ENCODE measurements at places on chromosomes 3 and 15.

GRCh38 chr15:68366314-68366713, 65.6 kb downstream of the ITGA11 start:
- peak; percentile 24 for DNase-seq

DNA sequence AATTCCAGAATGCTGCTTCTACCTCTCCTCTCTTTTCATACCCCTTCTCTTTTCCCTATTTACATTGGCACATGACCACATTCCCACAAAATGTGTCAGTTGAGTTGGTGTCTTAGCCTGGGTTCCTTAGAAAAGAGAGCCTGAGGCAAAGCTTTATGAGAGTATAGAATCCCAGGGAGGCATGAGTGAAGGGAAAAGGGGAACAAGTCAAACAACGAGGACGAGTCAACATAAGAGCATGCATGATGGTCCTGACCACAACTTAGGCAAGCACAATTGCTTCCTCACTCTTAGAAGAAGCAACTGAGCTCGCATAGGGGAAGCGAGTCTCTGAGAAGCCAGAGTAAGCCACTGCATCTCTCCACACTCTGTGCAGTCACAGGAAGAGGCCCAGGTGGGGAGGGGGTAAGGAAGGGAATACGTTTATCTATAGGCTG, 15.4 kb upstream of the ZNF774 start:
- DNase-seq, result no peak

DNA sequence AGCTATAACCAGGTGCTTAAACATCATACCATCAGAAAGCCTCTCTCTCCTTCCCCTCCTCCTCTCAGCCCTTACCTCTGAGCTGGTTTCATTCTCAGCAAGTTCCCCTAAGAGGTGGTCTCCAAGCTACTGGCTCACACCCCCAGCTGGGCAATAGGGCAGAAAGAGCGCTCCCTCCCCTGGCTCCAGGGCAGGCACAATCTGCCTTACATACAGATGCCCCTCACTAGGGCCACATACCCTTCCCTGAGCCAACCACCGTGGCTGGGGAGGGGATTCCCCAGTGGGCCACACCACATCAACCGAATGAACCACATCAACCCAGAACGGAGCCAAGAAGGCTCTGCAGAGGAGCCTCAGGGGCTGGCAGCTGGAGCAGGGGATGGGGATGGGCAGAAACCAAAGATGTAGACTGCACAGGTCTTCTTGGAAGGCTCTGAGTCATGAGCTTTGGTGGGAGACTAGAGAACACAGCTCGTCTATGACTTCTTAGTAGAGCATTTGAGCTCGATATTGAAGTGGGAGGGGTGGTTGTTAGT, 4.6 kb upstream of the FBLN2 start:
- DNase-seq, result no peak

DNA sequence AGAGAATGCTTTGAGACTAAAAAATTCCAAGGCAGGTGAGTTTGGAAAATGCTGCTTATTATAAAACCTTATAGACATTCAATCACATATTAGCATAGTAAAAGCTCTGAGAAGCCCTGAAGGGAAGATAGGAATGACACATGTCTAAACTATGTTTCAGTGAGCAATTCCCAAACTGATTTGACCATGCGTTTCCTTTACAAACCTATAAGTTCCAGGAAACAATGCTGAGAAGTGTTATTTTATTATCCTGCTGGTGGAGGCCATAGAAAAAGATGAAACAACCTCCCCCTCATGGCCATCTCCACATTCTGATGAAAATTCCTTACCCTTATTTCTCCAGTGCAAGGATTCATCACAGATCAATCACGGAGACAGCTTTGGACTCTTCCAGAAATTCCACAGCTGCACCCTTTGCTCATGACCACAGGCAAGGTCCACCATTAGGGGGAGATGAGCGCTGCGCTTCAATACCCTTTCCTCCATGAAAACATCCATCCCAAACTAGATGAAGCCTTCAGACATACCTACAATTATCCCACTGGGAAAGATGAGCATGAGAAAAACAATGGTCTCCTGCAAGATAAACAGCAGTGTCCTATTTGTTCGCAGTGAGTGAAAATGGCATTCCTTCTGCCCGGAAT, 372.1 kb downstream of the MAGI1 start:
- peak; percentile 1 for DNase-seq

DNA sequence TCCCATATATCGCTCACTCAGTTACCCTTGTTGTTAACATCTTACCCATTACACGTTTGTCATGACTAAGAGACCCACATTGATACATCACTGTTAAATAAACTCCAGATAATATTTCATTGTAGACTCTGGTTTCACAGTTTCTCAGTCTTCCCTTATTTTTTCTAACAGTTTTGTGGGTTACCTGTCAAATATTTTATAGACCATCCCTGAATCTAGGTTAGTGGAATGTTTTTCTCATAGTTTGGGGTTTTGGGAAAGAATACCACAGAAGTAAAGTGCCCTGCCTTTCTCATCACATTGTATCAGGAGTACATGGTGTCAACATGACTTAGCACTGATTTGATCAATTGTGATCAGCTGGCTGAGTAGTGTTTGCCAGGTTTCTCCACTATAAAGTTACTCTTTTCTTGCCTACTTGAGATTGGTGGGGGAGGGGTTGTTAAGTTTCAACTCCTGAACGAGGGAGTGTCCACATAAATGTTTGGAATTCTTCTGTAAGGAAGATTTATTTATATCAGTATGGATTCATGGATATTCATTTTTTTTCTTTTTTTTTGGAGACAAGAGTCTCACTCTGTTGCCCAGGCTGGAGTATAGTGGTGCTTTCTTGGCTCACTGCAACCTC, 25.9 kb downstream of the RNF111 start:
- no peak for DNase-seq

- peak; percentile 94 for DNase-seq
Observed at GRCh38 chr3:138915503-138916498, 31.1 kb downstream of the FOXL2 start.

DNA sequence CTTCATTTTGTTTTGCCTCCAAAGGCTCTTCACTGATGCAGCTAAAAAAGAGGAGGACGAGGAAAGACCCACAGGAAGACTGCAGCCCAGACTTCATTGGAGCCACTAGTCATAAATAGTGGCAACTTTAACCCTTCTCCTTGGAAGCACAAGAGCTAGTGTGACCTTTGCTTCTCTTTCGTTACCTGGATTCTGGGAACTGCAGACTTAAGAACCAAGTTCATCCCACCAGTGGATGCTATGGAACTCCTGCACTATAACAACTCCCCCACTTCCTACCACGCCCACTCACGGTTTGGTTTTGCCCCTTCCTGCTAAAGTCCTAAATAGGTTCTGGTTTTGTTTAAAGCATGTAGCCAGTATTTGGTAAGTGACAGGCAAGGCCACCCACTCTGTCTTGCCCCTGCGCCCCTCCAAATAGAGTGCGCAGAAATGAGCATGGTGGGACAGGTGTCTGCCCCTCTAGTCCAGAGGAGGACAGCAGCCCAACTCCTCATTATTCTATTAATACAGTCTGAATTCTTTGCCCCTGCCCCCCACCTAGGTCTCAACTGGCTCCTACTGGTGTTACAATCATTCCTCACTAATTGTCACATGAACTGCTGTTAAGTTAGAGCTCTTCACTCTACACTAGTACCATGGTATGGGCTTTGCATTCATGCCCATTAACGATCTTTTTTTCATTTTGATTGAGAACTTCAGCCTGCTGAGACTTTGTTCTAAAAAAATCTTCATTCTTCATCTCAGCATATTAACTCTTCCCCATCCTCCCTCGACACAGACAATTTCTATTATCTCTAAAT, 504.6 kb downstream of the FOXP1 start:
- no peak for DNase-seq

- no peak for DNase-seq
Observed at GRCh38 chr3:143472731-143473523, 353.4 kb downstream of the CHST2 start.

DNA sequence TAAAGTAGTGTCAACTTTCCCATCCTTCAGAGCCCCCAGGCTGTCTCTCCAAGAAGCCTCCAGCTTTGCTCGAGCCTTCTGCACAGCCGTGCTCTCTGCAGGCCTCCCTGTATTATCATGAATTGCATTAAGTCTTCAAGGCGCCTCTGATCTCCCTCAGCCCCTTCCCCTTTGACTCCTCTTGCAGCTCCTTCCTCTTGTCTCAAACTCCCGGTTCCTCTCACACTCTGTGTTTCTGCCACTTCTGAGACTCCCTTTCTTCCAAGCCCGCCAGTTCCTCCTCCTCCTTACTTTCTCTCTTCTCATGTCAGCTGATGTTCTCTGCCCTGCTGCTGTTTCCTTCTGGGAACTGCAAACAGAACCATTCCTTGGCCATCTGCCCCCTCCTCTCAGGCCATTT, 418.8 kb downstream of the EPHB1 start:
- no peak for DNase-seq

- DNase-seq, result no peak
Observed at GRCh38 chr15:71678191-71678590, 132.2 kb upstream of the NR2E3 start.

DNA sequence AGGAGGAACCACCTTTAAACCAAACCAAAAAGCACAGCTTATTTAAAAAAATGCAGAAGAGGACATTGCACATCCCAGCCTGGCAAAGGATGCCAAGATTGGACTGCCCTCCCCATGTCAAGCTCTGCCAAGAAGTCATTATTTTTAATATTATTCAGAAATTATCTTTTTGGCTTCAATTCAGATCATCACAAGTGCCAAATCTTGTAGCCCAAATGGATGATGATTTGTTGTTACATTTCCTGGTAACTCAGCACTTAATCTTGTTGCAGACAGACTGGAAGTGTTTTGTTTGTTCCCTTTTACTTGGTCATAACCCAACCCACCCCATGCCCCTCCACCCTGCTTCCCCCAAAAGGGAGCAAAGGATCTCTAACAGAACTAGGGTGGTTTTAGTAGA, 28.1 kb upstream of the LXN start:
- no peak for DNase-seq

DNA sequence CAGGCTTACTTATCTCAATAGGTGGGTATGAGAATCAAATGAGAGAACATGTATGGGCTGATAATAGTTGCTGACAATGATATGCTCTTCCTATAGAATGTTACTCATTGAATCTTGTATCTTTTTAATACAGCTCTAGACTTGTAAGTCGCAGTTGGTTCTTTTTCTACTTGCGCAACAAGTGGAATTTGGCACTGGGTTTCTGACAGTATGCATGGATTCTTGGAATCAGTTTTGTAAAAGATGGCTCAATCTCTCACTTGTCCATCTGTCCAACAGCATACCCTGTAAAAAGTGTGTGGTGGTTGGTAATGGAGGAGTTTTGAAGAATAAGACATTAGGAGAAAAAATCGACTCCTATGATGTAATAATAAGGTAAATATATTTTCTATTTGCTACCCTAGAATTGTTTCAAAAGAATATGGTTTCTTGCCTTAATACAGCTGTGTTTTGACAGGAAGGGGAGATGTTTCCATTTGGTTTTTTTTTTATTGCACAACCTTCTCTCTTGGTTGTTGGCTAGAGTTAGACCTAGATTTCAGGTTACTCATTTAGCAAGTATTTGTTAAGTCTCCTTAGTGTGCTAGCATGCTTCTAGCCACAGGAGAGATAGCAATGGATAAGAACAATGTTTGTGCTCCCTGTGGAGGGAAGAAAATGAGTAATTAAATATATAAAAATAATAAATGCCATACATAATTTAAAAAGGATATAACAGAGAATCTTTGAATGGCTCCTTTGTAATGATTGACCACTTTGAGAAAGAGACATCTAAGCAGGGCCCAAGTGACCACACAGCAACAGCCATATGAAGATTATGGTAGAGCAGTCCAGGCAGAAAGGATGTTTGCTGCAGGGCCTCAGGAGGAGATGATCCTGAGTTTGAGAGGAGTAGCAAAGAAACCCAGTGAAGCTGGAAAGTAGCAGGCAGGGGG, 21.8 kb downstream of the ST3GAL6 start:
- DNase-seq, result no peak

DNA sequence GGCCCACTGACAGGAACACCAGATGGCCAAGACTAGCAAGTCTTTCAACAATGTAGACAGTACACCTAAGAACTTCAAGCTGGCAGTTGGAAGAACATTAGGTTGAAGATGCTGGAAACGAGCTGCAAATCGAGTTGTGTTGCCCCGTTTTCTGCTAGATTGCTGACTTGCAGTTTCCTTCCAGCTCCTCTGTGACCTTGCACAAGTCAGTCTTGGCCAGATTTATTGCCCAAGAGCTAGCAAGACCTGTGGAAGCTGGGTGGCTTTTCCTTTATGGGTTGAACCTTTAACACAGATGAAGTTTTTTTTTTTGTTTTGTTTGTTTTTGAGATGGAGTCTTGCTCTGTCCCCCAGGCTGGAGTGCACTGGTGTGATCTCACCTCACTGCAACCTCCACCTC, 2.9 kb upstream of the RBM6 start:
- peak; percentile 11 for DNase-seq

DNA sequence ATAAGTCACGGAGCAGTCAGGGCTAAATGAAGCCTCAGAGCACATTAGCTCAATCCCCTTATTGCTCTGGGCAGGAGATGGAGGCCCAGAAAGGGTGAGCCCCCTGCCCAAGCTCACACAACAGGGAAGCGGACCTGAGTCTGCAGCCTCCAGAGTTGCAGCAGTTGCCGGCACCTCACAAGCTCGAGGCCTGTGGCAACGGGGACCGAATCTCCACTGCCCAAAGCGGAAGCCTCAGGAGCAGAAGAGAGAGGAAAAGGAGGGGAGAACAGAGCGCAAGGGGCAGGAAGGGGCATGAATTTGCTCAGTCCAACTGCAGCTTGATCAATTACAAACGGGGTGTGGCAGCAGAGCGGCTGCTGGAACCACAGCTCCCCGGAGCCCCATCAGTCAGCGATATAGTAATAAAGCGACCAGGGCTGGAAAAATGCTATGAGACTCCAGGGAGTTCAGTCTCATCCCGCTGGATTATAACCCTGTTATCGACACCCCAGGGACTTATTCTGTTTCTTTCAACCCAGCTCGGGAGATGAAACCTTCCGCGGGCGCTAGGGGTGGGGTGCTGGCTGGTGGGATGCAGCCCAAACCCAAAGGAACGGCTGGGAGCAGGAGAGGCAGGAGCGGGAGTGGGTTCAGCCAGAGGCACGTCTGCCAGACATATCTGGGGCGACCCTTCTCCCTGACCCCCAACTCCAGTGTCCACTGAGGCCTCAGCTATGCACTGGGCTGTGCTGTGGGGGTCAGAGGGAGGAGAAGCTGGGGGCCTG, 219.7 kb upstream of the LINGO1 start:
- DNase-seq, result no peak

DNA sequence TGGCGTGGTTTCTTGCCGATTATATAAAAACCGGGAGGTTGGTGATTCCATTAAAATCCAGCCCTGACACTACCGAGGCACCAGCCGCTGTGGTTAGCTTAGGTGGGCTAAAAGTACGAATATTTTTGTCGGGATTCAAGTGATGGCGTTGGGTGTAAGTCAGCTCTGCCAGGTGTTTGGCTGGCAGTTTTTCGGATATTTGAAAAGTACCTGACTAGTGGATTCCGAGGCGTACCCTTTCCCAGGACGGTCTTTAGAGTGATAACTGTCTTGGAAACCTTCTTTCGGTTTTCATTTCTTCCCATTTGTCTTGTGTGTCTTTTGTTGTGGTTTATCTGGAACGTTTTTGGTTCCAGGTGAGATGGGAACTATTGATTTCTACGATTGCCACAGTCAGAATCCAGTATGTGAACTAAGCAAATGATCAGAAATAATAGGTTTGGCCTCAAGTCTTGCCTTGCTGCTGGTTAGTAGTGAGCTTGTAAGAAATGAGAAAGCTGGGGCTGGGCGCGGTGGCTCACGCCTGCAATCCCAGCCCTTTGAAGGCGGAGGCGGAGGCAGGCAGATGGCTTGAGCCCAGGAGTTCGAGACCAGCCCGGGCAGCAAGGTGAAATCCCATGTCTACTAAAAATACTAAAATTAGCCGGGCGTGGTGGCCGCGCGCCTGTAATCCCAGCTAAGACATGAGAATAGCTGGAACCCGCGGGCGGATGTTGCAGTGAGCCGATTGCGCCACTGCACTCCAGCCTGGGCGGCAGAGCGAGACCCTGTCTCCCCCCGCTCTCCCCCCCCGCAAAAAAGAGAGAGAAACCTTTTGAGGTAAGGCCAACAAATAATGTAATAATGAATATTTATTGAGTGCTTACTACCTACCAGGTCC, 1.4 kb downstream of the FYTTD1 start:
- DNase-seq, result peak; percentile 69

Data from NCI-H82 (cell line).